ENCODE measurements at places on chromosomes 1 and 21. TPM values are rescaled to one million over a fixed set of nuclear protein-coding genes. Genes with fewer than 3 reads are reported as not detected.

TMEM200B gene
- total RNA-seq: 0.63 TPM

TMEM222 gene
- 22.5 TPM for total RNA-seq

ALX3 gene
- not detected for total RNA-seq

FOXO6 gene
- total RNA-seq: not detected

TRIM67 gene
- total RNA-seq: not detected

NDC1 gene
- 20.8 TPM for total RNA-seq

OR2G6 gene
- total RNA-seq: not detected

NKAIN1 gene
- total RNA-seq: not detected

OR2T2 gene
- total RNA-seq: not detected

OLFML3 gene
- 0.65 TPM for total RNA-seq

HCN3 gene
- 1.3 TPM for total RNA-seq
